ENCODE measurements at places on chromosomes 4 and X. TPM values are rescaled to one million over a fixed set of nuclear protein-coding genes. Genes with fewer than 3 reads are reported as not detected.

The SLC49A3 gene
- total RNA-seq: 6.9 TPM

GRCh38 chr4:156578713-156579112 is 392.9 kb downstream of the PDGFC start:
- DNase-seq: no peak

The S100G gene
- total RNA-seq: not detected

DNA sequence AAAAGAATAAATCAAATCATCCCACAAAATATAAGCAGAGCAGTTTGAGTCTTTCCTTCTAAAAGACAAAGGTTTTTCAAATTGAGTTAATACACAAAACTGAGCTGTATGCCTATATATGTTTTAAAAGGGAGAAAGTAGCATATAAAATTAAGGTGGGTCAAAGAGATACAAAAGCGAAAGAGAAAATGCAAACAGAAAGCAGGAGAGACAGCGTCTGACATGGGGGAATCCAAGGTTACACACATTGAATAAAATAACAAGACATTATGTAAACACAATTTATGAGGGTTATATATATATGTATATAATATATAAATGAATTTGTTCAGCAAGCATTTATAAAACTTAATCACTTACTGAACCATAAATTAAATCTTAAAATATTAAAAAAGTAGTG is 276.1 kb upstream of the LCORL start:
- no peak for DNase-seq

DNA sequence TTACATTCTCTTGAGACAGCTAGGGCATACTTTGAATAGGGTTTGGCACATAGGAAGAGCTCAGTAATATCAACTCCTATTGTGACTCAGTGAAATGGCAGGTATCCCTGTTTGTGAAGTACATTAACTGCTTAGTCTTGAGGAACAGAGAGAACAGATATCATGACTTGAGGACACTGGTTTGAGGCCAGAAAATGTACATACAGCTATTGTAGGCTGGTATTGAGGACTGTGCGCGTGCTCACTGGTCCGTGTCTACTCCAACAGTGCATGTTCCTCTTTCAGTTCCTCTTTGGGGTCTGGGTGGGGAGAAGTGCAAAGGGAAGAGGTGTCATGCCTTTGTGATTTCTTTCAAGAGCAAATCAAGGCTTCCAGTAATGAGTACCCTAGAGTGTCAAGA is 34.6 kb upstream of the TBC1D9 start:
- no peak for DNase-seq

DNA sequence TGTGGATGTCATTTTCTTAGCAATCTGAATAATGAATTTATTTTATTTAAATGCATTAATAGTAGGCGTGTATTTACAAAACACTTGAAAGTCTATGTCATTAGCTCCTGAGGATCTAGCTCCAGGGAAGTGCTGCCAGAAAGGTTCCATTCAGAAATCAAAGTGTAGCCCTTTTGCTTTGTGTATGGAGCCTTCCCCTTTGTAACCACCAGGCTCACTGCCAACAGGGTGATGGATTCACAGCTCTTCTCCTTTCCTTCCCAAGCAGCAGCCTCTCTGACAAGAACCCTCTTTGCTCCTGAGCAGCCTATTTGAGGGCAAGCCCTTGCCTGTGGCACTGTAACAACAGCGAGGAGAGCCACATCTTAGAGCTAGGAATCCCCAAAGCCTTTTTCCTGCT is 286.0 kb upstream of the RASGEF1B start:
- DNase-seq: no peak
